Gastrocnemius medialis (tissue), 4 donors: ENCODE measurements at places on chromosomes 4 and X.

- no peak for DNase-seq
Observed at GRCh38 chr4:134740290-134740689, 538.7 kb upstream of the PABPC4L start.

DNA sequence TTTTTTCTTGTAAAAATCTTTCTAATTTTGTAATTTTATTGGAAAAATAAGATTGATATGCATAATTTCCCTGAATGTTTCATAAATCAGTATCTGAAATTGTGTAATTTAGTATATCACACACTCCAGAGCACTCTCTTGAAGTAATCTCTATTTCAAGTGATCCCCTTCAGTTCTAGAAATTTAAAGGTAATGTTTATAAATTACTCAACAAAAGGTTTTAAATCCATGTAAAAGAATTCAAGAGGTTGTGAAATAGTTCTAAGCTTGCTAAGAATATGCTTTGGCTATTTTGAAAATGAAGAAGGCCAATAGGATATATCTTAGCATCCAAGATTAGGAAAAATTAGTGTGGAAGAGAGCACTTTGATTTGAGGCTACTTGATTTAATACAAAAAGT is 28.2 kb downstream of the SMARCAD1 start:
- DNase-seq = no peak

GRCh38 chrX:15425024-15425423 is 40.8 kb upstream of the VEGFD start:
- no peak for DNase-seq

- DNase-seq = no peak
Observed at GRCh38 chr4:8245884-8246833, 23.4 kb upstream of the HTRA3 start.

GRCh38 chrX:74779175-74779574 is 146.1 kb downstream of the NEXMIF start:
- DNase-seq = no peak

GRCh38 chrX:68588602-68589371 is 58.7 kb upstream of the STARD8 start:
- no peak for DNase-seq

DNA sequence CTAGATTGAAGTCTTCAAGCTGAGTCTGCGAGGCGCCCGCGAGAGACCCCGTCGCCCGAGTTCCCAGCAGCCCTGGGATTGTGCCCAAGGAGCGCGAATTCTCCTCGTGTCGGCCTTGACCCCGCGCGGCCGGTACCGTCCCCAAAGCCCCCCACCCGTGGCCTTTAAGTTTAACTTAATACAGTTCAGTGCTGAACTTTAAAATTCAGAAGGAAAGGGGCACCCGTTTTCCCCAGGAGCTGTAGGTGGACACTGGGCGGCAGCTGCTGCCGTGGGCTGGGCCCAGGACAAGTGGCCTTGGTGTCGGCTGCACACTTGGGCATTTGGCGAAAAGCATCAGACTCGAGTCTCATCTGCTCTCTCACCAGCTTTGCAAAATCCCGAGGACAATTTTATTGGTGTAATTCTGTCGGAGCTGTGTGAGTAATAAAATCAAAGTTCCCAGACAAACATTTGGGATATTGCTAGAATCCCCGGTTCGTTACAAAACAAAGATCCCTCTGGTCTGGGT is 634 bp downstream of the CWH43 start:
- DNase-seq = no peak

DNA sequence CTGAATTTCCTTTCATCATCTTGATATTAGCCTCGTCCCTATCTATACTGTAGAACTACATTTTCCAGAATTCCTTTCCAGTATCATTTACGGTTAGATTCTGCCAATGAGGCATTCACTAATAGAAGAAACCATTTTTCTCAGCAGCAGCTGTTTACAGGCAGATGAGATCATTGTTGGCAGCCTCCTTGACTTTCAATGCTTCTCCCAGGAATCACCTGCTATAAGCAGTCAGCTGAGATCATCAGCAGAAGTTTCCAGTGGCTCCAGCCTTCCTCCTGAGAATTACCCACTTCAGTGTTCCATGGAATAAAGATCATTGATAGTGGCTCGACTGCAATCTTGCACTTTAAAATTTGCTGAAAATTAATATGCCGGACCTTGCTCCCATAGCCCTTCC is 157.3 kb upstream of the TET2 start:
- DNase-seq = no peak

- no peak for DNase-seq
Observed at GRCh38 chr4:122360754-122361153, 18.1 kb upstream of the ADAD1 start.

- DNase-seq = no peak
Observed at GRCh38 chr4:161252520-161253141, 911.2 kb downstream of the FSTL5 start.

DNA sequence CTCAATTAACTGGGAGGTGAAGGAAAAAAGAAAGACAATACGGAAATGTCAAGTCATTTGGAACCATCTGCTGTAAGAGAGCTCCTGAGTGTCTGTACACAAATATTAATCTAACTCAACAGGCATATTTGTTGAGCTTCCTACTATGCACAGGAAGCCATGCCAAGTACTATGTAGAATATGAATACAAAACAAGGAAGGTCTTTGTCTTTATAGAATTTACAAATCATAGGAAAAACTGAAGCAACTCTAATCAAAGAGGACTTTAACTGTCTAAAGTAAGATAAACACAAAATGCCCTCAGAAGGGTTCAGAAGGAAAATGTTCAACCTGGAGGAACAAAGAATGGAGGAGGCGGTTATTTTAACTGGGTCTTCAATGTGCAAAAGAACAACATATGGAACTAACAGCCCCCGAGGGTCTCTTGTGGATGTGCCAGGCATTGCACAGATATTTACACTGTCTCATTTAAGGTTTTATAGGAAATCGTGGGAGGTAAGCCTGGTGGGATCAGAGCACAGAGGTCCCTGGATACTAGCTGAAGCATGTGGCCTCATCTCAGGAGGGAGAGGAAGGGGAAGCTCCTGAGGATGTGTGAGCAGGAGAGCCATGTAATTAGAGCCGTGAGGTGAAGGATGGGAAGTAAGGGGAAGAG is 5.8 kb downstream of the FAM114A1 start:
- no peak for DNase-seq

GRCh38 chr4:99817309-99817890 is 773 bp downstream of the DAPP1 start:
- DNase-seq = no peak

DNA sequence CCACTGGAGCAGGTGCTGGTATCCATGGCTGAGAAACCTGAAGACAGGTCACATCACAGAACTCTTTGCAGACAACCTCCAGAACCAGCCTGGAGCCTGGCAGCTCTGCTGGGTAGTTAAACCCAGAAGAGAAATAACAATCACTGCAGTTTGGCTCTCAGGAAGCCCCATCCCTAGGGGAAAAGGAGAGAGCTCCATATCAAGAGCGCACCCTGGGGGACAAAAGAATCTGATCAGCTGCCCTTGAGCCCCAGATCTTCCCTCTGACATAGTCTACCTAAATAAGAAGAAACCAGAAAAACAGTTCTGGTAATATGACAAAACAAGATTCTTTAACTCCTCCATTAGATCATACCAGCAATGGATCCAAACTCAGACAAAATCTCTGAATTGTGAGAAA is 823.2 kb upstream of the FRG1 start:
- no peak for DNase-seq

DNA sequence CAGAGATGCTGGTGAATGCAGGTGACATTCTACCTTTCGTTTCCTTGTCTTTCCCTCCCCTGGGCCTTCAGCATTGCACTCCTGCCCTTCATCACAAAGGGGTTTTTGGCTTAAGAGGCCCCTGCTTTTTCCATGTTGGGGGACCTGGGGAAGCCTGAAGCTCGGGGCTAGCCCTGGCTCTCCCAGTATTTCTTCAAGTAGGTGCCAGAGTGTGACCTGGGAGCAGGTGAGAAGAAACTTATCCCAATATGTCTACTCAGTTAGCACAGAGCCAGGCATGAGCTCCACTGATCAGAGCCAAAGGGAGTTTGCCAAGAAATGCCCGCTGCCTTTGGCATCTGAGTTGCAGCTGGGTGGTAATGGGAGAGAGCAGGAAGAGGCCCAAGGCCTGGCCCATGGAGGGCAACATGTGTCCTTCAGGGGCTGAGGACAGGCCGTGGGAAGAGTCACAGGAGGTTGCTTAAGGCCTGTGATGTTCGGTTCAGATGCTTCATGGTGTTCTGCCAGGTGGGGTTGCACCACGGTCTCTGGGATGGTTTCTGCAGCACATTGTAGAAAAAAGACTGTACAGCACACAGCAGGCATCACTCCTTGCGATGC is 7.6 kb downstream of the PRRG3 start:
- peak; percentile 22 for DNase-seq
